Activated T-cell treated with anti-CD3 and anti-CD28 coated beads, Interleukin-2, amount 50 U/mL, for 1 hour (primary cell): ENCODE measurements at places on chromosomes 7 and 10.

- DNase-seq: no peak
Observed at GRCh38 chr10:125983161-125983560, 86.8 kb downstream of the FANK1 start.

DNA sequence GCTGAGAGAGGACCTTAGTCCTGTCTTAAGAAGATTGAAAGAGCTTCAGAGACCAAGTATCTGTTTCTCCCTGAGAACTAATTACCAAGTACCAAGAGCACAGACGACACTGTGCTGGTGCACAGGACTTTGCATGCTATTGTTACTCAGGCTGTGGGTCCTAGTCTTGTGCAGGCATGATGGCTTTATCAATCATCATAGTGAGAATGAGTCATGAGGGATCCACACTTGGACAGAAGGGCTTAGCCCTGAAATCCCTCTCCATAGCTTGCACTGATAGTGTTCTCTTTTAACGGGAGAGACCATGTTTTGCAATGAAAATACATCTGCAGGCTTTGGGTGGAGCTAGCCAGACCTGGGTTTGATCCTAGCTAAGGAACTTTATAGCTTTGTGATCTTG is 93.3 kb downstream of the SORCS3 start:
- DNase-seq: no peak

- DNase-seq: no peak
Observed at GRCh38 chr10:49726593-49726992, 35.5 kb downstream of the OGDHL start.

DNA sequence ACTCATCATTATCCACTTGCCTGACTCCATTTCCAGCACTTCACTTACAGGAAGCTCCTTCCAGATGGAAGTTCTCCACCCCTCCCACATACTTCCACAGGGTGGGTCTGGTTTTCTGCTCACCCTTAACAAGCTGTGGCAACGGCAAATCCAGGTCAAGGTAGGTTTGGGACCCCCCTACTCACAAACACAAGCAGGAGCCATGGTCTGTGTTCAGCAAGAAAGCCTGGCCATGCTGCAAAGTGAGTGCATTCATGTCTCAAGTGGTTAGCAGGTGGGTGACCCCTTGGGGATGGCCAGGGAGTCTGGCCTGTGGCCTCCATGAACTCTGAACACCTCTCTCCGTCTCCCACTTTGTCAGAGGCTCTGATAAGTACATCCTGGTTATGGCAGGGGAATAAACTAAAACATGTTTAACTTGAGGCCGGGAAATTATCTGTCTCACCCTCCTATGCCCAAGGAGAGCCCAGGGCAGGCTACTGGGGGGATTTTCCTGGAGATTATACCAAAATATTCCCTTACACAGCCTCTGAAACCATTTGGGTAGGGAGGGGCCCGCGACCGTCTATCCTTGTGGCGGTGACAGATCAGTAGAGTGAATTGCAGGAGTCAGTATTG is 844 bp downstream of the XPNPEP1 start:
- peak; percentile 22 for DNase-seq

DNA sequence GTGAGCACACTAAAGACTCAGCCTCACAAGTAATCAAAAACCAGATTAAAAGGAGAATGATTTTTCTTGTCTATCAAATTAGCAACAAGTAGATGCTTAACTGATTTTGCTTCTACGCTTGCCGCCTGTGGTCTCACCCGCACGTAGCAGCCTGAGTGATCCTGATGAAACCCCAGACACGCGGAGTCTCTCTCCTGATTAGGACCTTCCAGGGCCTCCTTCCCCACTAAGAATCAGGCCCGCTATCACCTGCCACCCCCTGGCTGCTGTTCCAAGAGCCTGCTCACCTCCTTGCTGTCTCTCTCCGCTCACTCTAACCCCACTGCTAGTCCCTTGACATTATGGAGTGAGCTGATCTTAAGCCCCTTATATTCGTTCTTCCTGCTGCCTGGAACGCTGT is 325.9 kb upstream of the NRP1 start:
- no peak for DNase-seq

DNA sequence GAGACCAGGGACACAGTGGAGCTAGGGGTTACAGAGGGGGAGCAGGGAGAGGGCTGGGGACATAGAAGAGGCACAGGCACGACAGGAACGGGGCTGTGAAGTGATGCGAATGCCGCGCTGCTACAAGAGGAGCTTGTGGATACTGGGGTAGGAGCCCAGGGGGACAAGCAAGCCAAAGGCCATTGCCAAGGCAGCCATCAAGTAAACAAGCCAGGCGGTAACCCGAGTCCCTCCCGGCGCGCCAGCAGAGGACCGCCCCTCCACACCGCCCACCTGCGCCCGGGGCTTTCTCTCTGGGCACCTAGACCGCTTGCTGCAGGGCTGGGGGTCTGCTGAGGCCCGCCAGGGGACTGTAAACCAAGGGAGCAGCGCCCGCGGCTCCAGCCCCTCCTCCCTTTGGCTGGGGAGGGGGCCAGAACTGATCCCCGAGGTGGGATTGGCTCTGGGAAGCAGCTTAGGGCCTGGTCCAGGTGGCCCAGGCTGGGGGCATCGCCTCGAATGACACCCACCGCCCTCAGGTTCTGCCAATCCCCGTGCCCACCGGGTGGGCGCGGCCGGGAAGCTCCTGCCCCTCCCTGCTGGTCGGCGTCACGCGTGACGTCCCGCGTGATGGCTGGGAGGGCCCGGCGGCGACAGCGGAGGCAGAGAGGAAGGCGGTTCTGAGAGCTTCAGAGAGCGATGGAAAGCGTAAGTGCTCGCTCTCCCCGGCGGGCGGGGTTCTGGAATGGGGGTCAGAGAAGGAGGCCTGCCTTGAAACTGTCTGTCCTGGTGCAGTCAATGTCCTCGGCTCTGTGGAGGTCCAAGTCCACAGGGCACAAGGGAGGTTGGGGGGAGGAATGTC is 982 bp downstream of the SFXN3 start:
- peak; percentile 89 for DNase-seq

- no peak for DNase-seq
Observed at GRCh38 chr7:17530741-17531421, 232.4 kb downstream of the AHR start.

- no peak for DNase-seq
Observed at GRCh38 chr7:49522111-49522510, 251.3 kb upstream of the VWC2 start.

DNA sequence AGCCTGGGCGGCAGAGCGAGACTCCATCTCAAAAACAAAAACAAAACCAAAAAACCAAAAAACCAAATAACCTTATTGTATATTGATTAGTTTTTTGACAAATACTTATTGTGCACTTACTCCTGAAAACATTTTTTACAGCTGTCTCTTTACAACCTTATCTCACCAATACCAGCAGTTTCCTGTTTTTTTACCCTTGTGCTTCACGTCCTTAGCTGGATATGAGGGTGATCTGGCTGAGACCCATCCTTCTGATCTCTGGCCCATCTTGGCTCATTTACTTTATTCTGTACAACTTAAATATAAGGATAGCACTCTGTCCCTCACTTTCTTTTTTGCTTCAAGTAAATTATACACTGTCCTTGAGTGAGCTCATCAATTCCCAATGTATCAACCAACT is 104.6 kb upstream of the DNAJB12 start:
- DNase-seq: no peak

DNA sequence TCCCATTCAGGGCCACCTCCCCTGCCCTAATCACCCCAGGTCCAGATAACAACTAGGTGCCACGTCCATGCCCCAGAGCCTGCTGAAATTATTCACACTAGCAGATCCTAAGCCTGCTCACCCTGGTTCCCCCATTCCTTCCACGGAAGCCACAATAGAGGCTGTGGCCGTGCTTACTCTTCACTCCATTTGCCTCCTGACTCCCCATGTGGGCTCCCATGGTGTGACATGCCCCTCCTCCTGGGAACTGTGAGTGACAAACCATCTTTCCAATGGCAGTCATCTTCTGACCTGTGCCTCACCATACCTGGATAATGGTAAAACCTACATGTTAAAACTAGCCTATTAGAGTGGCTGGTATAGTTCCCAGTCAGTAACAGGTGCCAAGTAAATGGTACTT is 216.2 kb upstream of the PRKCQ start:
- DNase-seq: no peak

GRCh38 chr10:28492116-28492920 is 40.6 kb upstream of the WAC start:
- DNase-seq: no peak

DNA sequence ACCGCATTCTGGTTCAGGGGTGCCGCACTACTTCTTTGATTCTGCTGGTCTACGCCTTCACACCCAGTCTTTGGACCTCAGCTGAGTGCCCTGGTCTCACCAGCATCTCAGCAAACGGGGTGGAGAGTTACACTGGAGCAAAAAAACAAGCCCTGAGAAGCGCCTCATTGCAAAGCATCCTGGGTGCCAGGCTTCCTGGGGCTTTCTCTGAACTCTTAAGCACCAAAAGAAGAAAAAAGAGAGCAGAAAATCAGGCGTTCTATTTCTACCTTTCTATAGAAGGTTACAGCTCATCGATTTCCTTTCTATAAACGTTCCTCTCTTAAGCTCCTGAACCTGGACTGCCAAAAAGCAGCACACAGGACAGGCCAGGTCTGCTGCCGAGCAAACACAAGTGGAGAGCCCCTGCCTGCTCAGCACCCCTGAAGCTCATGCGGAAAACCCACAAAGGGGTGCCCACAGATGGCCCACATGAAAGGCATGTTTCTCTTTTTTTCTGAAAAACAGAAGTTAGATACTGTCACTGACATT is 217.9 kb downstream of the SFMBT2 start:
- peak; percentile 69 for DNase-seq

GRCh38 chr7:40659231-40659630 is 524.4 kb downstream of the SUGCT start:
- DNase-seq: no peak

DNA sequence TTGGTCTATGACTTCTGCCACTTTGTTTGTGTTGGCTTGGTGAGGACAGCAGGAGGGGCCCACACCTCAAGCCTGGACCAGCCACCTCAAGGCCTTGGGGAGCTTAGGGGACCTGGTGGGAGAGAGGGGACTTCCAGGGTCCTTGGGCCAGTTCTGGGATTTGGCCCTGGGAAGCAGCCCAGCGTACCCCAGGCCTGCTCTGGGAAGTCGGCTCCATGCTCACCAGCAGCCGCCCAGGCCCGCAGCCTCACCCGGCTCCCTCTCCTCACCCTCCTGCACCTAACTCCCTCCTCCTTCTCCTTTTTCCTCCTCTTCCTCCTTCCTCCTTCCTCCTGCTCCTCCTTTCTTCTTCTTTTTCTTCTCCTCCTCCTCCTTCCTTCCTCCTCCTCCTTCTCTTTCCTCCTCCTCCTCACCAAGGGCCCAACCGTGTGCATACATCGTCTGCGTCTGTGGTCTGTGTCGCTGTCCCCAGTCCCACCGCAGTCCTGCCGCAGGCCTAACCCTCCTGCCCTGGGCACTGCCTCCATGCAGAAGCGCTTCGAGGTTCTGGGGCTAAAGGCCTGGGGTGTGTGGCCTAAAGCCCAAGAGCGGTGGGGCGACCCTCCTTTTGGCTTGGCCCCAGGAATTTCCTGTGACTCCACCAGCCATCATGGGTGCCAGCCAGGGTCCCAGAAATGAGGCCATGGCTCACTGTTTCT is 5.3 kb downstream of the EN2 start:
- DNase-seq: no peak

DNA sequence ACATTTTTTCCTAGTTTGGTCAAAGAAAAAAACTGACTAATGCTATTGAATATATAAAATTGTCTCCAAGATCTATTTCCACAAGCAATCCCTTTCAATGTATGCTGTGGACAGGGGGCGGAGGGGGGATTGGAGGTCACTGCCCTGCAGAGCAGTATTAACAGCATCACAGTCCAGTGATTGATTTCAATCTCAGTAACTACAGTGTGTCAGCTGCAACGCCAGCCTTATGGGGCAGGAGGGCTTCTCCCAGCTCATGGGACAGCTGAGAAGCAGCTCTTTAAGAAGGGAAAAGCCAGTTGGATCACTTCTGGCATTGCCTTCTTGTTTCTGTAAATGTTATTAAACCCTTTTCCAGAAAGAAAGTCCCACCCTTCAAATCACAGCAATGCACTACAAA is 65.0 kb downstream of the RAPGEF5 start:
- no peak for DNase-seq

GRCh38 chr10:48459270-48460150 is 145.4 kb downstream of the ARHGAP22 start:
- DNase-seq: peak; percentile 5

DNA sequence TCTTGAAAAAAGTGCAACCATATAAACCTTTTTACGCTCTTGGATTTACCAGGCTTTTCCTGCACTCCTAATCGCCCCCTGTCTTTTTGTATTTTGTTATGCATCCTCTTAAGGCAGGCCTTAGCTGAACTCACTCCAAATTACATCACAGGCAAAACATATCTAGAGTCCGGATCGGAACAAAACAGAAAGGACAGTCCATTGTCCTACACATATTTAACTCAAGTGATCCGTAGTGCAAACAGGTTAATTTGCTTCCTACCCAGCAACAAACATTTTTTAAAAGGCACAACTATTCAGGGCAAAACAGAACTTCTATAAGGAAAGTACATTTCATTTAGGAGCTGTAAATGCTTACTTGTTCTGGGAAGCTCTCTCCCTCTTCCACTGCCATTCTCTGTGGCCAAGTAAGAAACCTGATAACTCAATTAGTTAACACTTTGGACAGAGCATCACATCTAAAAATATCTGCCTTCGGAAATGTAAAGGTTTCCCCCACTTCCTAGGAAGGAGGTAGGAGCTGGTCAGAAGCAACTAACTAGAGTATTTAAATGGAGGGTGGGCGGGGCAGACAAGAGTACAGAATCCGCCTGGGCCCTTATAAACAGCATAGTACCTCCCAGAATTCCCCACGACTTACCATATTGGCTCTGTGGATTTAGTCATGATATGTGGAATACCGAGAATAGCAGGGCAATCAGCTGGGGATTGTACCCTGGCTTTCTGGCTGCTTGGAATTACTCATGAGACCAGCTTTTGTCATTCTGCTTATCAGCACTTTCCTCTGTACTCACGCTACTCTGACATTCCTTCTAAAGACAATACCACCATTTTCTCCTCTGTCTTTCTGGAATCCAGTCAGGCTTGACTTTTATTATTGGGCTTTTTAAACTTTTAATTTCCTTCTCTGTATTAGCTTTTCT is 89.5 kb downstream of the ANK3 start:
- DNase-seq: no peak

DNA sequence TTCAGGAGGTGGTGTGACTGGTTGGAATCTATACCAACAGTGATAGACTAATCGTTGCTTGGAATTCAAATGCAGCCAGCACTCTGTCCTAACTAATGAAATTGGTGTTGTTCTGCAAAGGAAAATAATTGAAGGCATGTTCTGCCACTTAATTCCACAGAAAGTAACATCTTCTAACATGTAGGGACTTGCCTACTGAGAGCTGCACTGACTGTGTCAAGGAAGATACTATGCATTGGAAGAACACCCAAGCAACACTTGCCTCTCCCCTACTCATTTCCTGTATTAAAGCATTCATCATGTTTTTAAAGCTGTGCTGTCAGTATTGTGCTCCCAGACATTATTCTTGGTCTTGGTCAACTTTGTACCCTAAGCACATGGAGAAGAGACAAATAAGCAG is 2.7 kb upstream of the CYP3A7 start:
- no peak for DNase-seq

GRCh38 chr7:35422715-35423114 is 168.8 kb upstream of the TBX20 start:
- no peak for DNase-seq
